Stimulated activated CD4-positive, alpha-beta T cell treated with anti-CD3 and anti-CD28 coated beads, Interleukin-12 subunit alpha, Interleukin-12 subunit beta, amount 100 ng/mL, for 48 hours (primary cell): ENCODE measurements at places on chromosomes 2 and 18.
A peak's percentile ranks its signal among the peaks of the same experiment; 100 is the strongest.

DNA sequence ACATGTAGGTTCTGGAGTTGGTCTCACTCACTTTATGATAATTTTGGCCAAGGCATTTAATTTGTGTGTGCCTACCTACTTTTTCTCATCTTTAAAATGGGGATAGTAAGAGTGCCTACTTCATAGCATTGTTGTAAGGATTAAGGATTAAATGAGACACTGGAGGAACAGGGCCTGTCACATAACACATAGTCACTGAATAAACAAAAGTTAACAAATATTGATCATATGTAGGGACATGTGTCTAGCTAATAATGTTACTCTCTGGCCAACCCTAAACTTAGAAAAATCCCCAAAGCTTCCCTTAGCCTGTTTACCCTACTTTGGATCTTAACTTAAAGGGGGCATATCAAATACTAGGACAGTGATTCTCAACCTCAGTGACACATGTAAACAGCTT, 169.9 kb downstream of the MYO1B start:
- DNase-seq, result no peak

GRCh38 chr2:157061799-157062198, 195.7 kb upstream of the GALNT5 start:
- DNase-seq, result no peak

DNA sequence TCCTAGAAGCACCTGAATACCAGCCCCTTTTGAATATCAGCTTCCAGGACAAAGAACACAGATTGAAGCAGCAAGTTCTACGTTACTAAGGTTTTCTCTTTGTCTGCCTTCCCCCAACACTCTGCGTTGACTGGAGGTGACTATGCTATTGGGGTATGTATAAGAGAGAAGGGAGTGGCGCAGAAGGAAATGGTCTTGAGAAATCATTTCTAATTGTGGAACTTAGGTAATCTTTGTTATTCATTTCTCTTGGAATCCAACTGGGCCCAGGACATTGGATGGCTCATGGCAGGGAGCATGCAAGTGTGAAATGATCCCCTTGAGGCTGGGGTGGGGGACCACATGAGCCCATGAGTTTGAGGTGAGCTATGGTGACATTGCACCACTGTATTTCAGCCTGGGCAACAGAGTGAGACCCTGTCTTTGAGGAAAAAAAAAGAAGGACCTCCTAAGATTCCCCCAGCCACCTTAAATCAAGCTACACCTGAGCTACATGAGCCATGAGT, 29.7 kb downstream of the XDH start:
- no peak for DNase-seq

- no peak for DNase-seq
These were observed 133.1 kb downstream of the TTN start for GRCh38 chr2:178674122-178674521.

DNA sequence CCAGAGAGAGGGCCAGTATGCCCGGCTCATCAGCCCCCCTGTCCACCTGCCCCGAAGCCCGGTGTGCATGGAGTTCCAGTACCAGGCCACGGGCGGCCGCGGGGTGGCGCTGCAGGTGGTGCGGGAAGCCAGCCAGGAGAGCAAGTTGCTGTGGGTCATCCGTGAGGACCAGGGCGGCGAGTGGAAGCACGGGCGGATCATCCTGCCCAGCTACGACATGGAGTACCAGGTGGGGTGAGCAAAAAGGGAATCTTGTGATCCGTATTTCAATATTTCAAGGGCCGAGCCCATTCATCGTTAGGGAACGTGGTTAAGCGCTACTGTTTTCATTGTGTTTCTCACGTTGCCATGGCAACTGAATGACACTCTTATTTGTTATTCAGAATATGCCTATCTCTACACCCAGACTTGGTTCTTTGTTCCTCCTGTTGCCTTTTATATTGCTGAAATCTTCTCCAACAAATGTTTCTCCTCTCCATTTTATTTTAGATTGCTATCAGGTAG, 81.5 kb downstream of the NRP2 start:
- peak; percentile 11 for DNase-seq

- no peak for DNase-seq
These were observed 50.0 kb downstream of the ASAP2 start for GRCh38 chr2:9256570-9257043.

DNA sequence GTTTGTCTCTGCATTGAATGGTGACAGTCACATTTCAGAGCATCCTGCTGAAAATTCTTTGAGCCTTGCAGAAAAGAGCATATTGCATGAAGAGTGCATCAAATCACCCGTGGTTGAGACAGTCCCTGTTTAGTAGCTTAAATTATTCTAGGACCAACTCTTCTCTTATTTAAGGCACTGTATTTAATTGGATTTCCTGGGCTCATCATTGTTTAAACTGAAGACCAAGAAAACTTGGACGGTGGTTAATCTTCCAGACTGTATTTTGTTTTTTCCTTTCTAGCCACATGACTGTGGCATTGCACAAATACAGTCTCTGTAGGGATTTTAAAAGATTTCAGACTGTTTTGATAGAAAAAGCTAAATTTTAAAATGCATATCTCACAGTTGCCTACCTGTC, 114.4 kb downstream of the GALNT3 start:
- DNase-seq, result no peak

- DNase-seq, result no peak
These were observed 92.4 kb downstream of the PLB1 start for GRCh38 chr2:28588292-28588670.

DNA sequence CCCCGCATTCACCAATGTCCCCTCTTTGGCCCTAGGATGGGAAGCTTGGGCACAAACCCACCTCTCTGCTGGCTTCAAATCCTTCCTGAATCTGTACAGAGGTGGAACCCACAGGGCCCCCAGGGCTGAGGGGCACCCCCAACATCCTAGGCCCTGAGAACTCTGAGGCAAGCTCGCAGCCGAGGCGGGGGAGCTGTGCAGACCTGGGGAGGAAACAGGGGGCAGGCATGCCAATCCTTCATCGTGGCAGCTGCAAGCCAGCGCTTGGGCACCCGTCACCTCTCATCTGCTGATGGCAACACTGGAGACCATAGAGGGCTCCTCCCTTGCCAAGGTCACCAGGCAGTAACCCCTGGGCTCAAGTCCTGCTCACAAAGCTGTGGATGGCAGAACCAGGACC, 10.8 kb downstream of the ECEL1 start:
- no peak for DNase-seq

DNA sequence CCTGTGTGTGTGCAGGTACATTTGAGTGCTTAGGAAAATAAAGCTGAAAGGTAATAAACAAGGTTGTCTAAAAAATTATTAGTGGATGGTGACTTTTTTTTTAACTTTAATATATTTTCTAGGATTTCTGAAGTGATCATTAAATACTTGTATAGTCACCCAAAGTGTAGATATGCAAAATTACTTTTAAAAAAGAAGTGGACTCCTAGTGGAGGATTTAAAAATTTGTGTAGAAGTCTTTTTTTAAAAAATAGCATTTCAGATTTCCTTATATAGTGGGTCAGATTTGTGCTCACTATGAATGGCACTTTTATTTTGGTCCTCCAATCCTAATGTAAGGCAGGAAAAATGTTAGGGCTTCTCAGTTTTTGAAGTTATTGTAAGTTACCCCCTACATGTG, 3.9 kb downstream of the GORASP2 start:
- no peak for DNase-seq

GRCh38 chr2:218033590-218034496, 31.0 kb upstream of the TNS1 start:
- no peak for DNase-seq

DNA sequence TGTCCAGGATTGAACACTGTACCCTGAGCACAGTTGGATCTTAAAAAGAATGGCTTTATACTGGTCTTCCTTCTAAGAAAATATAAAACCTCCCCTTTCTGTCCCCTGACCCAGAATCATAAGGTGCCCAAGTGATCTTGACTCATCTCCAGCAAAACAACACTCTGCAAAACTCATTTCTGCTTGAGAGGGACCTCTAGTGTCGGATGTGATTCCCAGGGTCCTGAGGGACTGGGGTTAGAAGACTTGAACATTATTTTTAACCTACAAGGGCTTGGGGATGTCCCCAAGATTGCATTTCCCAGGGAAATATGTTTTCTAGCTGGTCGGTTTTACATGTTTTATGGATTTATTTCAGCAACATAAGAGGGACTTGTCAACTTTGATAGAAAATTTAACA, 1318.5 kb upstream of the CELF4 start:
- DNase-seq, result no peak

DNA sequence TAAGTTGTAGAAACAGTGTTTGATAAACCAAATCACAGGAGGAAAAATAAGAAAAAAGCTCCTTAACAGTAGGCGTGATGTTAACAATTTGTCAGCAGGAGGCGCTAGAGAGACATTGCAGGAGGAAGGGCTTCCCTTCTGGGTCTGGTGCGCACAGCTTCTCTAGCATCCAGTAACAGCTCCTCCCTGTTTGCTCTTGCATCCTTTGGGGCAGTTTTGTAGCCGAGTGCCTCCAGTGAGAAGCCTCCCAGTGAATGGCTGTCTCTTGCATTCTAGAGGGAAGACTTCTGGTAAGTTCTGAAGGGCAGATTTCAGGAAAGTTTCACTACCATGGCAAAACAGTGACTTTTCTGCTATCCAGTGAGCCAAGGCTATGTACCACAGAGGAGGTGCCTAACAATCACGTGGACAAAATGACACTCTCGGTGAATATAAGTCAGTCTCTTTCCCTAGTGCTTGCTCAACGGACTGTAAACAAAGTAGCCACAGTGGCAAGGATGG, 9.5 kb upstream of the ZNF396 start:
- DNase-seq, result peak; percentile 60

GRCh38 chr18:10518595-10519255, 7.1 kb upstream of the NAPG start:
- DNase-seq, result no peak

DNA sequence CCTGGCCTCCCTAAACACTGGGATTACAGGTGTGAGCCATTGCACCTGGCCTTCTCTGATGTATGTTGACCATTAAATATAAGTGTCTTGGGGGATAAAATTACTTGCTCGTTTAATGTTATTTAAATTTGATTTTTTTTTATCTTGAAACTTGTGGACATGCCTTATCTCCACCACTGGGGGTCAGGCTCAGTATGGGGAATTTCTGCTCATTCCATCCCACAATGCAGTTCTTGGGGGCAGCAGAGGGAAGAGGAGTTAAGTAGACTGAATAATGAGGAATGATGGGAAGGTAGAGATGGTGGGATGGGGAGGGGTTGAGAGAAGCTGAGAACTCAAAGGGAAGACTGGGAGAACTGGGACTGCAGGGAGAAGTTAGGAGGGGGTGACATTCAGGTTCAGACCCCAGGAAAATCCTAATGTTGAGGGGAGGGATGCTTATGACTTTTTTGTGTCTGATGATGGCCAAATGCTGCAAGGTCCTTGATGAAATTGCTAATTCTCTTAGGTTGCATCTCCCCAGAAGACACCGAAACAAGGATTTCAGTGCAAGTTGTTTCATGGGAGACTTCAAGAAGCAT, 174.2 kb downstream of the MIB1 start:
- no peak for DNase-seq

GRCh38 chr2:8115456-8115855, 566.4 kb upstream of the ID2 start:
- DNase-seq, result no peak

- no peak for DNase-seq
These were observed 54.2 kb upstream of the FRZB start for GRCh38 chr2:182920631-182921056.

GRCh38 chr2:624096-624495, 53.1 kb downstream of the TMEM18 start:
- no peak for DNase-seq

DNA sequence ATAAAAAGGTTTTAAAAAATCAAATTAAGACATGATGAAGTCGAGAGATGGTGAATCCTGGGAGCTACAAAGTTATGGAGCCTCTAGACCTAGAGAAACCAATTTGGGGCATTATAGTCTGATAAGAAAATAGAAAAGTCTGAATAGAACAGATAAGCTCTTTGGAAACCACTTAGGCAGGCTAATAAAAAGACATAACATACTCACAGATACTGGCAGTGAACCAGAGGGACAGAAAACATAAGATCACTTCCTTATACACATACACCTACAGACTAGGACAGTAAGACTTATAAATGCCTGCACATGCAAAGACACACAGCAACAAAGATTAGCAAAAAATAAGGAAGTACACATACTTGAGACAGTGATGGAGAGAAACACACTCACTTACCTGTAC, 20.0 kb downstream of the SMC6 start:
- DNase-seq, result no peak

DNA sequence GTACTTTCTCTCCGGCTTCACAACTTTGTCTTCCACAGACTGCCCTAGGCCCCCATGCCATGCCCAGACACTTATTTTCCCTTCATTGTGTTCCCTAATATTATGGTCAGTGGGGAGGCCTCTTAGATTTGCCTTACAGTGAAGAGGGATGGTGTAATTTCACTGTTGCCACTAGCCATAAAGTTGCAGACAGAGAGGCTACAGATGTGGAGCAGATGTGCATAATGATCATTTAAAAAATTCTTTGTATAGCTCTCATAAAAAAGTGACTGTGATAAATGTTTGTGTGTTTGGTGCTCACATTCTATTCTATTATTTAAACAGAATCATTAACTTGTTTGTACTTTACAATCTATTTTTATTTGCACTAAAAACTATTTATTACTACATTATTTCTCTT, 67.5 kb upstream of the FN1 start:
- DNase-seq, result no peak

DNA sequence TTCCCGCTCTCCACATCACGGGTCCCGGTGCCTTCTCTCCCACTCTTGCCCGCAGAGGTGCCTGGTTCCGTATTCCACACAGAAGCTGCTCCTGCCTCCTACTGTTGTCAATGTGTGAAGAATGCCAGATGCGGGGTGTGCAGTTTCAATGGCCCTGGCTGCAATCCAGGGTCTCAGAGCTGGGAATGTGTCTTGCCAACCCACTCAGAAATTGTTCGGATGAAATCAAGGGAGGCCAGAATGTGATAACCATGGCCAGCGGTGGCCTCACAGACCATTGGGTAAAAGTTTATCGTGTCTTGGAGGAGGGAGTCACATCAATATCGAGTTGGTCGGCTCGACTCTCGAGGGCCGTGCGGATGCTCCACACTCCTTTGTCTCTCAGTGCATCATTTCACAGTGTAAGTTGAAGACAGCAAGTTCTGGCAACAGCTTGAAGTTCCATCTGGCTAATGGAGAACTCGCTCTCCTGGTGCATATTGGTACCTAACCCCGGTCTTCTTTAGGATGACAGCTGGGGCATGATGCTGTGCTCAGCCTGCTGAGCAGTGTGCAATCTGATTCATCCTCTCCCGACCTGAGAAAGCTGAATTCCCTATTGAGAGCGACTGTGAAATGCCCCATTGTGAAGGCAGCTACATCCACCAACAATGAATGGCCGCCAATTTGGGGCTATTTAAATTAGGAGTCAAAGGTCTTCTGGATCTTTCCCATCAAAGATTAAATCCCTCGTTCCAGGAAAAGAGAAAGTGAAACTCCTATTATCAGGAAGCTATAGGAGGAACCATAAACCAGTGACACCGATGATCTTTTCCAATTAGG, 389.0 kb downstream of the SOX11 start:
- no peak for DNase-seq

- no peak for DNase-seq
These were observed 231.4 kb downstream of the HAUS1 start for GRCh38 chr18:46335534-46336101.

GRCh38 chr2:171154348-171154747, 6.3 kb downstream of the TLK1 start:
- DNase-seq, result no peak

GRCh38 chr2:36069074-36069473, 286.5 kb upstream of the CRIM1 start:
- no peak for DNase-seq

GRCh38 chr18:57437402-57437765, 2.2 kb downstream of the ONECUT2 start:
- no peak for DNase-seq
